ENCODE measurements at places on chromosomes 2 and 18.

DNA sequence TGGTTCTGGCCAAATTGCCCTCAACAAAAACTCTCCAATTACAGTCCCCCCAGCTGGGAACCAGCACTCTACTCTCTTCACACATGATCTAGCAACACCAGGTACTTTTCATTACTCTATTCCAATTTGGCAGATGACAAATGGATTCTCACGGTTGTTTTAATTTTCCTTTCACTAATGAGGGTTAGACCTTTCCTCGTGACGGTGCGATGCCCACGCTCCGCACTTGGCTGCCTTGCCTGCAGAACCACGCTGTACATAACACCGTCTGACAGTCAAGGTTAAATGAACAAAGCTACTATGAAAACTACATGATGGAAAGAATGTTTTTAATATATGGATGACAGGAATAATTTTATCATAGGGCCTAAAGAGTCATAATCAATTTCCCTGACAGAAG is 141.5 kb downstream of the FBXO15 start:
- no peak for DNase-seq

GRCh38 chr18:57051657-57052044 is 95.2 kb upstream of the BOD1L2 start:
- DNase-seq, result no peak

DNA sequence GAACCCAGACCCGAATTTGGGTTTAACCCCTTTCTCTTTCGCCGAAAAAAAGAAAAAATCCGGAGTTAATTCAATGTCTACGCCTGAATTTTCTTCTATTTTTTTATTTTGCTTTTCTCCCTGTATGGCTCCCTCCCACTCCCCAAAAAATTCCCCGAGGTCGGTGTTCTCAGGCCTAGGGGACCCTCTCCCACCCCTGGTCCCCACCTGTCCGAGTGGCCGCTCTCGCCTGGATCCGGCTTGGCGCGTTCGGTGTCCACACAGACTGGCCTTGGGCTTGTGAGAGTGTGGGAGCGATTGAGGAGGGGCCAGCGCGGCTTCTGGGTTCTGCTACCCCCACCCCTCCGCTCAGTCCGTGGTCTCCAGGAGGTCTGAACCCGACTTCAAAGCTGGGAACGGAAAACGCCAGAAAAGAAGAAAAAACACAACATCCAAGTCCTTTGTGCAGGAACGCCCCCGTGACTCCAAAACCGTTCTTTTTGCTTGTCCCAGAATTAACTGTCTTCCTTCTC is 5.7 kb upstream of the EN1 start:
- DNase-seq, result no peak

- no peak for DNase-seq
These were observed 132.3 kb downstream of the HDAC4 start for GRCh38 chr2:239268549-239268948.

GRCh38 chr2:237869343-237870102 is 10.1 kb downstream of the RAMP1 start:
- DNase-seq, result no peak

DNA sequence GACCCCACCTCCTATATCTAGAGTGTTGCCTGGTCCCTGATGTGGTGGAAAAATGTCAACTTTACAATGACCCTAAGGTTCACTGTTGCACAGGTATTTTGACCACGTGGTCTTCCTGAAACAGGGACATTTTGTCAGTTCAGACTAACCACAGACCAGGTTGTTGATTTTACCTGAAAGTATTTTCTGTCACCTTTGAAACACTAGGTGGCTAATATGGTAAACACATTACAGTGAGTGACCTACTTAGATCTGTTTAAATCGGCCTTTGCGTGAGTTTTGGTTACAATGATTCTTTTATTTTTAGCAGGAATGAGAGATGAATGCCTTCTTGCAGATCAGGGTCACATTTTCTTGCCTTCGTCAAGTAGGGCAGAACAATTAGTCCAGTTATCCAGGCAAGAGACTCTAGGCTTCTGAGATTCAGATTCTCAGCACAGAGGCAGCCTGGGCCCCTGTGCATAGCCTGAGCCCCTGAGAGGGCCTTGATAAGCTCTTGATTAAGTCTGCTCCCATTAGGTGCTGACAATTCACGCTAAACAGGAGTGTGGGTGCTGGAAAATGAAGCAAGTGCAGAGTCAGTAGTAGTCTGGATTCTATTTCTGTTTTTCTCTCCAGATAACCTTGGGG is 226.2 kb downstream of the KCNS3 start:
- DNase-seq, result no peak

- DNase-seq, result no peak
These were observed 446.3 kb downstream of the LPIN1 start for GRCh38 chr2:12192762-12193161.

- DNase-seq, result peak; percentile 55
These were observed 66.1 kb upstream of the NXPH2 start for GRCh38 chr2:138846216-138846821.

- no peak for DNase-seq
These were observed 46.2 kb upstream of the ARHGAP28 start for GRCh38 chr18:6683112-6683876.

DNA sequence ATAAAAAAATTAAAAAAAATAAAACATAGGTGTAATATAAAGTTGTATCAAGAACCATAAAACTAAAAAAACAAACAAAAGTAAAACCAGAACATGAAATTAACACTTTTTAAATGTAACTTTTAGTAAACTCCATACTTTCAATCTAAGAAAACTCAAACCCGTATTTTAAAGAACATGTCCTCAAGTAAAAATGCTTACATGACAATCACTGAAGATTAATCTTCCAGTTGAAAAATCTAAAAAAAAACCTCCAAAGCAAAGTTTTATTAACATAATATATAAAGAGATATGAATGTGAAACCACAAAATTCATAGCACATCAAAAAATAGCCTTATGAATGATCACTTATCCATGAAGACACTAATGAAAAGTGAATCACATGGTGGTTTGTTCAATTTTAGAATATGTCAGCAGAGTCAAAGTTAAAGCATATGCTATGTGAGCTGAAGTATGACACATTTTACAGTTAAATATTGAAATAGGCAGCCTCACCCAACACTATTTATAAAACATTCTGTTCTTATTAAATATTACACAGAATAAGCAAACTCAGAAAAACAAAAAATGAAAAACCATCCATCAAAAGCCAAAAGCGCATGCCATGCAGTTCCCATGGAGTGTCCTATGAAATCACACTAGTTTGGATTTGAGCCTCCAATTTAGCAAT is 23.1 kb upstream of the CHAC2 start:
- DNase-seq, result no peak

DNA sequence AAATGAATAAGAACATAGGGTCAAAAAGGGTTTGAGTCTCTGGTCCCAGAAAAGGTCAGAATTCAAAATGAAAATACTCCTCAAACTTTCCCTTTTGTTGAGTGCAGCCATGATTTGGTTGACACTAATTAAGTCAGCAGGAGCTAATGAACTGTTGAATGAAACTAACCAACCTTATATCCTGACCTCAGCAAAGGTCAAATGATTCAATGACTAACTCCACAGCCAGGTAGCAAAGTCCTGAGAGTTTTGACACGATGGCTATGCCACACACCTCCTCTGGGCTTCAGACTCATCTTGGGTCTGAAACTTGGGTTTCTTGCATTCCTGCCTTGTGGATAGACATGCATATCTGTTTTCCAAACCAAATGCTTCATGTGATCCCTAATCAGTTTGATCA is 172.3 kb downstream of the INO80D start:
- no peak for DNase-seq

- no peak for DNase-seq
These were observed 122.9 kb upstream of the ACVR1C start for GRCh38 chr2:157751462-157752058.

- DNase-seq, result no peak
These were observed 336.5 kb upstream of the ST6GAL2 start for GRCh38 chr2:107222466-107222865.

DNA sequence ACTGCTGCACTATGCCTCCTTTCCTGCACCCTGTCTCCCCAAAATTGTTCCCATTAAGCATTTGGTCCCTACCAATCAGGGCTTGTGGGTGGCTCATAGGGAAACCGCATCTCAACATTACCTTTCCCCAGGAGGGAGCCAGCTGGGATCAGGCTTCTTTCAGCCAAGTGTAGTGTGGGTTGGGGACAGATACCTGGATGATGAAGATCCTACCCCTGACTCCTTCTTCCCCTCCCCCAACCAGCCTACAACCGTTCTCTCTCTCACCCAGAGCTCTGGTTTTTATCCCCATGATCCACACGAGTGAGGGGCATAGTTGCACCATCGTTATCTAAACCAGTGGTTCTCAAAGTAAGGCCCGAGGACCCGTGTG is 40.0 kb downstream of the ACOXL start:
- DNase-seq, result no peak

DNA sequence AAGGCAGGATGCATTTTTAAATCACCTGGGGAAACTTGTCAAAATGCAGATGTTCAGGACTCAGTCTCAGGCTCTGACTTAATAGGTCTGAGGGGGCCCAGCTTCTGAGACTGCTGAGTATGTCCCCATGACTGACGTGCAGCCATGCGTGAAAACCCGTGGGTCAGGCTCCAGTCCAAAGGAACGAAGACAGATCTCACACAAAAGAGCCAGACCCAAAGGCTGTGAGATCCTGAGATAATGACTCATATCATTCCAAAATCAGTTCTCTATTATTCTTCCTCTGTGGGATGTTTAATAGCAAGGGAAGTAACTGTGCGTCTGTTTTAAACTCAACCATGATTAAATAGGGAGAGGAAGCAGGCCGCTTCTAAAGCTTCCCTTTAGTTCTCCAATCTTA is 107.4 kb upstream of the ACAA2 start:
- no peak for DNase-seq

DNA sequence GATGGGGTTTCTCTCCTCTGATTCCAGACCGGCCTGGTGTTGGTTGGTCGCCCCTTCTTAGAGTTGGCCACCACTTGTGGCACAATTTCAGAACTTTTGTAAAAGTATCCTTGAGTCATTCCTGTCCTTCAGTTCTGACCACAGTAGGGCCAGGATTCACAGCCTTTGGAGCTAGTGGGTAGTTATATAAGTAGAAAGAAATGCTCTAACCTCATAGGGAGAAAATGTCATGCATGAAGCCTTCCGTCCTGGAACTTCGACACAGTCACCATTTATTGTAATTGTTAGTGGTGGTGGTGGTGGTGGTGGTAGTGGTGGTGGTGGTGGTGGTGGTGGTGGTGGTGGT is 65.4 kb downstream of the EPAS1 start:
- no peak for DNase-seq

- DNase-seq, result no peak
These were observed 54.3 kb downstream of the HAUS1 start for GRCh38 chr18:46158499-46158898.

- no peak for DNase-seq
These were observed 257.5 kb upstream of the FN1 start for GRCh38 chr2:215693193-215693998.

DNA sequence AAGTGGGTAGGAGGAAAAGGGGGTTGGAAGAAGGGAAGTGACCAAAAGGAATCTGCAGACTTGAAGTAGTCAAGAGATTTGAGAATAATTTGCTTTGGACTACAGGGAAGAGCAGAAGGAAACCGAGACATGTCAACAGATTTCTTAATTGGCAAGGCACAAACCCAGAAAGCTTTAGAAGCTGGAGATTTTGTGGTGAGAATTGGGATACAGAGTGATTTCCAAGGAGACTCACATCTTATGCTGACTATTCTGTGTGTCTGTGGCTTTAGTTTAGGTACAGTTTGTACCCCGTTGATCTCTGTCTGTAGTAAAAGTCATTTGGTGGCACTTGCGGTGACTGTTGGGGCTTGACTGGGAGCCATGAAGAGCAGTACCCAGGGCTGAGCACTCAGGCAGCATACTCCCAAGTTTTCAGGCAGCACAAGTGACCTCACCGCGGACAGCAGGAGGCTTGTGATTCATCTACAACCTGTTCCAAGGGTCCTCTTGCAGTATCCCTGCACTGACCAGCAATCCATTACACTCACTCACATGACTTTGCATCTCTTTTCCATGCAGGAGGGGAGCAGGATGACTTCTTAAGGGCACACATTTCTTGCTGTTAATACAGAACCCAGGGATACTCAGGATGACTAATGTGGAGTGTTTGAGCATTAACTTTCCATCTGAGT is 97.1 kb upstream of the TNP1 start:
- DNase-seq, result no peak

GRCh38 chr18:13164406-13164805 is 54.2 kb upstream of the LDLRAD4 start:
- DNase-seq, result no peak

GRCh38 chr2:205657579-205657978 is 24.7 kb upstream of the NRP2 start:
- no peak for DNase-seq

- no peak for DNase-seq
These were observed 303.3 kb downstream of the XIRP2 start for GRCh38 chr2:167191588-167191987.

- DNase-seq, result no peak
These were observed 60.2 kb downstream of the EDAR start for GRCh38 chr2:108928660-108929377.

DNA sequence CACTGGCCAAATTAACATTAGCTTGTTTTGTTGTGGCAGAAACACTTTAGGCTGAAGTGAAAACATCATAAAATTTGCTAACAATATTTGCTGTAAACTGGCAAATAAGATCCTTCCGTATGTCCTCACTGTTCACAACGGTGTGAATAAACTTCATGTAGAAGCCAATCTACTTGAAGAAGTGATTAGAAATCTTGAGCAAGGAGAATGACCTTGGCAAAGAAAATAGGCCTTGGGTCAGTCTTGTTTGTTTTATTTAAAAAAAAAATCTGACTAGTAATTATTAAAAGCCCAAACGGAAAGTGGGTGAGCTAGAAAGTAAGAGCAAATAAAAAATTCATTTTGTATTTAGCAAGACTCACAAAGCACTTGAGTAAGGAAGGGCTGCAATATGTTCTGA is 197.0 kb downstream of the CPS1 start:
- DNase-seq, result no peak

GRCh38 chr2:96565111-96565510 is 28.6 kb downstream of the ARID5A start:
- no peak for DNase-seq

GRCh38 chr2:148042219-148042618 is 21.3 kb downstream of the MBD5 start:
- no peak for DNase-seq

GRCh38 chr2:47564129-47564528 is 161.2 kb downstream of the MSH2 start:
- DNase-seq, result no peak

DNA sequence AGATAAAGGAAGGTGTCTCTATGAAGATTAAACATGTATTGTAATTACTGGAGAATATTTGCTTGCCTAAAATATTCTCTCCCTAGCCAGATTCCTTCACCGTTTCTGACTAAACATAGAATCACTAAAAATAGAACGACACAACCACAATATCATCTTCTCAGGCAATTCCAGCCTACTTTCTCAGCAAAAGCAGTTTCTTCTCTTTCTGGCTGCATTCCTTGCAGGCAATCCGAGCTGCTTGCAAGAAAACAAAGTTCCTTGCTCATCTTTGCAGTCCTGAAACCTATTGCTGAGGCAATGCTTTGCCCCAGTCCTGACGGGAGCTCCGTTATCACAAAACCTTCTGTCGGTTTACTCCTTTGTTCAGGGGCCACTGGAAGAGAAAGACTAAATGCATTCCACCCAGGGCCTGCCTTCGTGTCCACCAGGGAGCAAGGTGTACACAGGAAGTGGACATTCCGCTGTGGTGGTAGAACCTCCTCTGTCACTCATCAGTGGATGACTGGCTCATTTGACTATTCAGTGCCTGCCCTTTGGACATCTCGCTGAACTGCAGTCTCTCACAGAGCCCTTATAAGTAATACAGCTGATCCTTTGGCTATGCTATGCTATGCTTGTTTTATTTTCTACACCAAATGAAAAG is 239.2 kb upstream of the DOK6 start:
- no peak for DNase-seq

GRCh38 chr2:46157966-46158310 is 139.3 kb upstream of the EPAS1 start:
- DNase-seq, result no peak
